Stimulated activated CD8-positive, alpha-beta memory T cell treated with anti-CD3 and anti-CD28 coated beads, Interleukin-4, amount 100 ng/mL, for 24 hours (primary cell): ENCODE measurements at places on chromosomes 6 and 20.

- no peak for DNase-seq
Measured at GRCh38 chr6:90131614-90132423, 164.8 kb downstream of the BACH2 start.

DNA sequence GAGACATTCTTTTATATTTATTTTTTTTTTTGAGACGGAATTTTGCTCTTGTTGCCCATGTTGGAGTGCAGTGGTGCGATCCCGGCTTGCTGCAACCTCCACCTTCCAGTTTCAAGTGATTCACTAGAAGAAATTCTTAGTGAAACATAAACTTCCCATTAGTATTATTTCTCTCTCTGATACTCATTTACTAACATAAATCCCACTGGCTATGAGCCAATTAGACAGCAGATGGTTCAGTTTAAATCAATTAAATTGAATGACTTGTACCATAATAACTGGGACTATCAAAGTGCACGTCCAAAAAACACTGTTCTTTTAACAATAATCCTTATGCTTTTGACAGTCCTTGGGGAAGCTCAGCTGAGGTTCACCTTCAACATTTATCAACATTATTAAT, 111.2 kb upstream of the PTCHD4 start:
- DNase-seq, result no peak

DNA sequence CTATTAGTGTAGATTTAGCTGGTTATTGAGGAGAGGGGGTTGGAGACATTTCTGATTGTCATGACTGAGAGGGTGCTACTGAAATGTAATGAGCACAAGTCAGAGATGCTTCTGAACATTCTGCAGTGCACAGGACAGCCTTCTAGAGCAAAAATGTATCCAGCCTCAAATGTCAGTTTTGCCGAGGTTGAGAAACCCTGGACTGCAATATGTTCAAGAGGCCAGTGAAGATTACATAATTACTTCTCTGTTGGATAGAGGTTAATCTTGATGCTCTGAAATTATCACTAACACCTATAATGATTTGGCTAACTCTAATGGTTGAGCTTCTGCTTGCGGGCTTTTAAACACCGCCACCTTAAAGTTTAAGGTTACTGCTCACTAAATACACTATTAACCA, 3.4 kb upstream of the DUSP22 start:
- no peak for DNase-seq

DNA sequence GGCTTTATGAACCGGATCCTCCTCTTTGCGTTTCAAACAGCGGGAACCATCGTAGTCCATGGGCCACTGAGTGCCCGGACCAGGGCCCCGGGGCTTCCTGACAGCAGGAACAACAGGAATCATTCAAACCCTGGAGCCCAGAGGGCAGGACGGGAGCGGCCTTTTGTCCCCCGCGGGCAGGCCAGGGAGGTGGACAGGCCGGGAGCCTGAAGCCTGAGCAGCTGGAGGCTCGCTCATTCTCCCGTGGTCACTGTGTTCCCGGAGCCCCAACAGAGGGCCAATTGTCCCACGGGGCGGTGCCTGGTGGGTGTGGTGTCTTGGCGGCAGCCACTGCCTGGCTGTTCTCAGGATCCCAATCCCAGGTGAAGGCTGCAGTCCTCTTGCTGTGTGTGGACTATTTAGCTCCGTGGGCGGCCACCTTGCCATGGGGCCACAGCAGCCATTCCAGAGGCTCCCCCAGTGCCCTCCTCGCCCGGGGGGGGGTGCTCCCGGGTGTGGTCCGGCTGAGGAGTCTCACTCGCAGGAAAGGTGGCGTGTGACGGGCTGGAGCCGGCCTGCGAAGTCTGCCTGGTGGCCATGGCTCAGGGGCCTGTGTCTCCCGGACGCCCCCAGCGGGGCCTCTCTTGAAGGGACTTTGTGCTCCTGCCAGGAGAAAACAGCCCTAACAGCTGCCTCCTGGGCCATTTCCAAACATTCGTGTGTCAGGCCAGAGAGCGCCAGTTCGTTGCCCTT, 77.2 kb upstream of the BHLHE23 start:
- no peak for DNase-seq

GRCh38 chr6:36104836-36105235, 25.5 kb upstream of the MAPK13 start:
- no peak for DNase-seq

DNA sequence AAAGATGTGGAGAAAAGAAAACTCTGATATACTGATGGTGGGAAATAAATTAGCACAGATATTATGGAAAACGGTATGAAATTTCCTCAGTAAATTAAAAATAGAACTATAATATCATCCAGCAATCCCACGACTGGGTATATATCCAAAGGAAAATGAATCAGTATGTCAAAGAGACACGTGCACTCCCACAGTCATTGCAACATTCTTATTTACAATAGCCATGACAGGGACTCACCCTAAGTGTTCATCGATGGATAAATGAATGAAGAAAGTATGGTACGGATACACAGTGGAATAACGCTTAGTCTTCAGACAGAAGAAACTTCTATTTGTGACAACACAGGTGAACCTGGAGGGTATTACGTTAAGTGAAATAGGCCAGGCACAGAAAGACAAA, 5.7 kb upstream of the ADTRP start:
- no peak for DNase-seq

DNA sequence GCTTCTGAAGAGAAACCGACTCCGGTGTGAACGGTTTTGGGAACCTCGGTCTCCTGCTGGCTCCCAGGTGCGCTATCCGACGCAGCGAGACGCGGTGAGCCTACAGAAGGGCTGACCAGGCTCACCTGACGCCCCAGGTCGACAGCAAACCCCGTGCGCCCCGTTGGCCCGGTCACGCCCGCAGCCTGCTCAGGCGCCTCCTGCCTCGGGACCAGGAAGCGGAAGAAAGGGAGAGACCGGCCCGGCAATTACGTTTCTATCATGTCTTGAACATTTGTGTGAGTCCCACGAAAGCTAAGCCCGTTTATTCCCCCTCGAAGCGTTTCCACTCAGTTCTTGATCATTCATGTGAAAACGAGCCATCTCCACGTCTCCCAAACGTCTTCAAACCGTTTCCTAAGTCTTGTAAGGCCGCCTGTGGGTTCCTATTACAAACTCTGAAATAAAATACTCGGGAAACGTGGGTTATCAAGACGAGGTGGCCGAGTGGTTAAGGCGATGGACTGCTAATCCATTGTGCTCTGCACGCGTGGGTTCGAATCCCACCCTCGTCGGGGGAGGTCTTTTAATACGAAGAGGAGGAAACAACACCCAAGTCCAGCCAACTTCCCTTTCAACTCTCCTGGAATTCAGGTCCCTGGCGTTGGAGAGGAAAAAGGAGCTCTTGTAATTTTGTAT, 150.5 kb upstream of the PRSS16 start:
- peak; percentile 37 for DNase-seq

DNA sequence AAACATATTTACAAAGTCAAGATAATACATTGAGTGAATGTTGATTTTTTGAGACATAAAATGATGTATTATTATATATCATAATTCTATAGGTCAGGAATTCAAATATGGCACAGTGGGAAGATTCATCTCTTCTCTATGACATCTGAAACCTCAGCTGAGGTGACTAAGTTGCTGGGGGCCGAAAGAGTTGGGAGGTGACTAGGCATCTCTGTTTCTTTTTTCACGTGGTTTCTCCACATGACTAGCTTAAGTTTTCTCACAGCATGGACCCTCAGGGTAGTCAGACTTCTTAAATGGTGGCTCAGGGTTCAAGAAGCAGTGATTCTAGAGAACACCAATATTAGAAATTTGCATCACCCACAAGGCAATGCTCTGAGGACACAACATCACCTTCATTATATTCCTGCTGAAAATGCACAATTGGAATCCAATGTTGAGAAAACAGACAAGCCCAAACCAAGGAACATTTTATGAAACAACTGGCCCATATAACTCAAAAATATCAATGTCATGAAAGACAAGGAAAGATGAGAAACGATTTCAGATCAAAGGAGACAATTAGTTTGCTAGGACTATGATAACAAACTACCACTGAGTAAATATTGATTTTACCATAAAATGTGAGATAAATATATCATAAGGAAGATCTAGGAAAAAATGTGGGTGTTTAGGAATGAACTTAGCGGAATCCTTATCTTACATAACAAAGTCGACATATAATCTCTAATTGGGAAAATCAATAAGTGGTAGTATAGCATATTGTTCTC, 273.3 kb upstream of the IRAK1BP1 start:
- no peak for DNase-seq
